Activated naive CD8-positive, alpha-beta T cell treated with anti-CD3 and anti-CD28 coated beads, Interleukin-2, amount 50 U/mL, for 16 hours (primary cell): ENCODE measurements at places on chromosomes 11 and 22.
A peak's percentile ranks its signal among the peaks of the same experiment; 100 is the strongest.

- peak; percentile 52 for DNase-seq
Observed at GRCh38 chr22:29470159-29470855, 9.7 kb upstream of the NEFH start.

- no peak for DNase-seq
Observed at GRCh38 chr11:92941676-92942571, 27.5 kb upstream of the MTNR1B start.

- no peak for DNase-seq
Observed at GRCh38 chr11:17366495-17366894, 14.9 kb downstream of the NCR3LG1 start.

GRCh38 chr11:69321877-69322361, 28.0 kb downstream of the MYEOV start:
- DNase-seq = no peak
